ENCODE measurements at places on chromosomes 12 and 14.

GRCh38 chr12:122227341-122227740, 1.5 kb upstream of the DIABLO start:
- DNase-seq: peak; percentile 49

GRCh38 chr12:89217472-89217871, 134.8 kb downstream of the DUSP6 start:
- no peak for DNase-seq

DNA sequence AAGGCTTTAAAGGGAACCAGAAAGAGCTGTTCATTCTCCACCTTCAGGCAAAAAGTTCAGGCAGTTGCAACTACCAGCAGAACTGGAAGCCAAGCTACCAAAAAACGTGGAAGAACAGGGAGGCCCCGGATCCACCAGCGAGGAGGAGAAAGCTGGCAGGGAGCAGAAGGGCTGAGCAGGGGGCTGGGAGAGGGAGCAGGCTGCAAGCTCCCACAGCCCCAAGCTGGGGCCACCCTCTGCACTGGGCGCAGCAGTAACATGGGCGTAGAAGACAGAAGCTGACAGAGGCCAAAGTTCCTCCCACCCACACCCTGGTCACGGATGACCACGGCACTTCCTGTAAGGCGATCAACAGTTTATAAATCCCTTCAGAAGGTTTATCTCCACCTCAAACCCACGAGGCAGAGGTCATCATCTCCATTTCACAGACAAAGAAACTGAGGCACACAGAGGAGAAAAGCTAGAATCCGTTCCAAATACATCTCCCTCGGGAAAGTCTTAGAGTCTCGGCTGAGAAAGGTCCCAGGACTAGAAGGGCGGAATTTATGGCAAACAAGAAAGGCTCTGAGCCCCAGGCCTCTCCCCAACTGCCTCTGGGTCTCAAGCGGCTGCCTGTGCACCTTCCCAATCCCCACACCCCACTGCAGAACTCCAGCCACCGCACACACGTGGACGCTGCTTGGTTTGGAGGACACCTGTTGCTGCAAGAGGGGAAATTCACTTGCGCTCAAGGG, 1.8 kb downstream of the CCDC85C start:
- DNase-seq: no peak

- no peak for DNase-seq
Observed at GRCh38 chr14:72790887-72791566, 102.9 kb downstream of the DPF3 start.

DNA sequence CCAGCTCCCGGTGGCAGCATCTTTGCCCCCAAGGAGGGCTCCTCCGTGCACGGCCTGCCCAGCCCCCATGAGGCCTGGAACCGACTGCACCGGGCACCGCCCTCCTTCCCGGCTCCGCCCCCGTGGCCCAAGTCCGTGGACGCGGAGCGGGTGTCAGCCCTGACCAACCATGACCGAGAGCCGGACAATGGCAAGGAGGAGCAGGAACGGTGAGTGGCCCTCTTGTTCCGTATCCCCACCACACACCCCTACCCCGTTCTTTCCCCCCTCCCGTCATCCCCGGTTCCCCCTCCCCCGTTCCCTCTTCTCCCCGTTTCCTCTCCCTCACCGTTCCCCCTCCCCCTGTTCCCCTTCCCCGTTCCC, 28.3 kb downstream of the LRCOL1 start:
- no peak for DNase-seq

DNA sequence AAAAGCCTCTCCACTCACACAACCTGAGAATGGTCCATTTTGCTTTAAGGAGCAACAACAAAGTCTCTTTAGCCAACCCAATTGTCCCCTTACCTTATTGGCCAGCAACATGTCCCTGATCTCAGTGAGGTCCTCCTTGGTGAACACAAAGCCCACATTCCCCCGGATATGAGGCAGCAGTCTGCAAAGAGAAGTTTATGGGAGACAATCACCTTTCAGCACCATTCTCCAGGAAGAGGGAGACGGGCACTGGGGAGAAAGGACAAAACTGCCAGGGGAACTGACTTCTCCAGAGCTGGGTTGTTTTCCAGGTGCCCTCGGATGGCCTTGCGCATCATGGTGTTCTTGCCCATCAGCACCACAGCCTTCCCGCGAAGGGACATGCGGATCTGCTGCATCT, 1.9 kb downstream of the RPLP0 start:
- no peak for DNase-seq

DNA sequence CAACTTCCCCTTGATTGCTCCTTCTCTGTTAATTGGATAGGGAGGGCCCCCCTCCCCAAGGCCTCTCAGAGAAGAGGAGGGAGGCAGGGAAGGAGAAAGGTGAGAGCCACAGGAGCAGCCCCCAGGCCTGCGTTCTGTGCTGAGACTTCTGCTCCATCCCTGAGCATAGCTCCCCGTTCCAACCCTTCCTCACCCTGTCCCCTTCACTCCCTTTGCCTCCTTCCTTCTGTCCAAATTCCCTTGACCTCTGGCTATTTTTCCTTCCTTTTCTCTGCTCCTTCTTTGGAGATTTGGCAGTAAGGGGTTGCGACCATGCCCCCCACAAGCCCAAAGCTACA, 788 bp upstream of the ASIC1 start:
- no peak for DNase-seq

DNA sequence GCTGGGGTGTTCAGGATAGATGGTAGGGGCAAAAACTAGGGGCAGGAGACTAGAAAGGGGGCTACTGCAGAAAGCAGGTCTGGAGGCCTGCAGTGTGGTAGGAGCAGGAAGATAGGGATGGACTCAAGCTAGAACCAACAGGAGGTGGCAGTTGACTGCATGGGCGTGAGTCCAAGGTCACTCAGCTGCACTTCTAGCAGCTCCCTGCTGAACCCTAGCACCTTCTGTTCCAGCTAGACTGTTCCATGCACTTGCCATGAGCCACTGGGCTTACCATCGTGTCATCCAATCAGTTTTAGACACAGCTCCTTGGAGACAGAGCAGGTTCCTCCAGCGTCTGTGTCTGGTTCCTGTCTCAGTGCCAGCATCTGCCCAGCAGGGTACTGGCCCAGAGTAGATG, 11.3 kb upstream of the KRT8 start:
- no peak for DNase-seq

DNA sequence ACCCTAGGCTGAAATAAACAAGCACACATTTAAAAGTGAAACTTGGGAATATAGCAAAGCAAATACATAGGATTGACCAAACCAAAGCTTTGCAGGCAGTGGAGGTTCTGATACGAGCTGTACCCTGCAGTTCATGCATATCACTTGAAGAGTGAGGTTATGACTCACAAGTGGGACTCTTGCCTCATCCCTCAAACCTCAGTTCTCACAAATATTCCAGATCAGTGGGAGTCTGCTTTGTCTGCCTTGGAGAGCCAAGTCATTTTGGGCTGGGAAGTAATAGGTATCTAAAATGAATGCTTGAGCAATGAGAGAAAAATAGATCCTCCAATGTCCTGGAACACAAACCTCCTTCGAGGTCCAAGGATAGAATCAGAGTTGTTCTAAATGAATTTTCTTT, 116.4 kb downstream of the LRIG3 start:
- DNase-seq: no peak

GRCh38 chr14:93200553-93200952, 6.3 kb downstream of the GON7 start:
- DNase-seq: no peak

- no peak for DNase-seq
Observed at GRCh38 chr14:83425706-83426105, 1892.1 kb upstream of the SEL1L start.

GRCh38 chr12:111271674-111272418, 97.0 kb downstream of the PHETA1 start:
- no peak for DNase-seq

DNA sequence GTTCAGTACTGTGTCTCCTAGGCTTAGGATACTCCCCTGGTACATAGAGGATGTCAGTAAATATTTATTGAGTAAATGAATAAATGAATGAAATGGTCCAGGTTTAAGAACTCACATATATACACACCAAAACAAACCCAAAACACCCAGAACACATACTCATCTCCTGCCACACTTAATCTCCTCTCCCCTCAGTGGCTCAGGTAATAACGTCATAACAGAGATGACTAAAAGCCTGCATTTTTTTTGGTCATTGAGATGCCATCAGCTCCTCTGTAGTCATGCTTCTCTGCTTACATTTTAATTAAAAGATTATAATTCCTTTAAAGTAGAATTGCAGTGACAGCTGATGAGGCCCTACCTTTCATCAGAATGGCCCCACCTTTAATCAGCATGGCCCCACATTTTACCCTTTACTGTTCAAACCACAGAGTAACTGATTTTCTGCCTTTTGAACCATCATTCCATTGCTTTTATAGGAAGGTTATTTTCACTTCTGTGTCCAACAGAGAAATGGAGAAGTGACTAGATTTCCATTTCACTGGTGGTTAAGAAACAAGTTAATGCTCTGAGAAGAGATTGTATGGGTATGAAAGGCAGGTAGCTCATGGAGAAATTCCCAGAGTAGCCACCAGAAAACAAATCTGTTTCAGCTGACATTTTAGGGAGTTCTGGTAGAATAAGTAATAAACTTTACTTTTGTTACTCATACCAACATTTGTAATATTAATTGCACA, 193.4 kb upstream of the ATP2B1 start:
- DNase-seq: no peak

- DNase-seq: no peak
Observed at GRCh38 chr12:110039085-110039807, 9.1 kb downstream of the C12orf76 start.

DNA sequence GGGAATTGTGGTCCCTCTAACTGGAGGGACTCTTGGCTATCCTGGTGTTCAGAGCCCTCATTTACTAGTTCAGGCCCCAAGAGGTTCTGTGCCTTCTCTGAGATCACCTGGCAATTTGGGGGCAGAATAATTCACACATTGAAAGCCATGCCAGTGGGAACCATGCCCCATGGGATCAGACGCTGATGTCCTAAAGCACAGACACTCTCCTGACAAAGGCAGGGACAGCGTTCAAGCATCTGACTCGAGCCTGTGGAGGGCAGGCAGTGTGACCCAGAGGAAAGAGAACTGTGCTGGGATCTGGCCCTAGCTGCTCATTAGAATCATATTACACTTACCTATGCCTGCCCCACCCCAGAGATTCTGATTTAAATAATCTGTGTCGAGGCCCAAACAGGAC, 2.4 kb upstream of the ASB2 start:
- no peak for DNase-seq

DNA sequence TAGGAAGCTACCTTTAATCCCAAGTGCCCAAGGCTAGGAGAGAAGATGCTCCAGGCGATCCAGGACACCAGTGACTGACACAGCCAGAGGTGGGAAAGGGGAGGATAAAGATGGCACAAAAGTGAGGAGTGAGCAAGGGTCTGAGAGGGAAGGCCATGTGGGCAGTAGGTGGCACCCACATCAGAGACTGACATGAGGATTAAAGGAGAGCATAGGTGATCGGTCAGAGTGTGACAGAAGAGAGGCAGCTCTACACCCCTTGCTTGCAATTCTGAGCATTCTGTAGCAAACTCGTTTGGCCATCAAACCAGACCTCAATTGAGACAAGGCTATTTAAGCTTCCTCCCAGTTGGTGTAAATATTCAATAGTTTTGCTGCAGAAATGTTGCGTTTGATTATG, 724 bp upstream of the CD27 start:
- DNase-seq: no peak

DNA sequence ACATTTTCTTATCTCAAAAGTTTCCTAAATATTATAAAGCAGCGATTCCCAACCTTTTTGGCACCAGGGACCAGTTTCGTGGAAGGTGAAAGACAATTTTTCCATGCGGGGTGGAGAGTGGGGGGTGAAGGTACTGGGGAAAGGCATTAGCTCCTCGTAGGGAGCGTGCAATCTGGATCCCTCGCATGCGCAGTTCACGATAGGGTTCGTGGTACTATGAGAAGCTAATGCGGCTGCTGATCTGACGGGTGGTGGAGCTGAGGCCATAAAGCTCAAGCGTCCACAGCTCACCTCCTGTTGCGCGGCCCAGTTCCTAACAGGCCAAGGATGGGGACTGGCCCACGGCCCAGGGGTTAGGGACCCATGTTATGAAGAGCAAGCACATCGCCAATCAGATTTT, 29.9 kb downstream of the NEUROD4 start:
- no peak for DNase-seq

GRCh38 chr14:21505012-21505553, 6.1 kb downstream of the METTL3 start:
- DNase-seq: no peak

DNA sequence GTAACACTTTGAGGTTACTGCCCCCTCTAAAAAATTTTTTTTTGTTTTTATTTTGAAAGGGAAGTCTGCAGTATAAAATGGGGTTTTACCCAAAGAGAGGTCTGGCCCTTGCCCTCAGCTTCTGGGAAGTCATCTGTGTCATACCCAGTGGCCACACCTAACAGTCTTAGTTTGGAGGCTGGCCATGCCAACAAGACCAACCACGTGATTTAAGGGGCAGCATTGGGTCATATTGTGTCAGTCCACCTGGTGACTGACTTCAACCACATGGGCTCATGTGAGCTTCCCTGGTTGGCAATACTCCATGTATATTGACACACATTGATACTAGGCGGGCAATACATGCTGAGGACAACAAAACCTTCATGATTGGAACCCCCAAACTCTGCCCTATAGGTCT, 173.9 kb downstream of the GXYLT1 start:
- no peak for DNase-seq

- DNase-seq: no peak
Observed at GRCh38 chr12:117360551-117361346, 677 bp downstream of the NOS1 start.

- peak; percentile 67 for DNase-seq
Observed at GRCh38 chr14:106518054-106518943, 991.9 kb downstream of the TMEM121 start.

DNA sequence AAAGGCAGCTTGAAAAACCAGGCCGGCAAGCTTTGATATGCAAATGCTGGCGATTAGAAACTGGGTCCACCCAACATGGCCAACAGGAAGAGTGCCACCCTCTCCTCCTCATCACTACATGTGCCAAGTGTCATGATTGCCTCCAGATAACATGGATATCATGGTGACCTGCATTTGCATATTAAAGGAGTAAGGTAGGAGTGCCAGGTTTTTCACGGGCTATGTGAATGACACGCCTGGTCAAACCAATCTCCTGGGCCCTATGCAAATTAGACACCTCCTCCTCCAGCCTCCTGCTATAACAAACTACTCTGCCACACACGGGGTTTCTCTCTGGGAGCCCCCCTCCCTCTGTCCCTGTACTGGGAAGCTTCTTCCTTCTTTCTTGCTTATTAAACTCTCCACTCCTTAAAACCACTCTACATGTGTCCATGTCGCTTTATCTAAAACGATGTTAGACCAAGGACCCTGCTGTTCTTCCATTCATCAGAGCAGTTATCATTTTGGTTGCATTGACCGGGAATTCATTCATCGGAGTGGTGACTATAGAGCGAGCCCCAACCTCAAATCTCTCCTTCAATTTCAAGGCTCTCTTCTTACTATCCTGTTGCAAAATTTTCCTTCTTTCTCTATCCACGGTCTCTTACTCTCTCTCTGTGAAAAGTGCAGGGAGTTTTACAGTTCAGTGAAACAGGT, 27.5 kb downstream of the APOBEC1 start:
- no peak for DNase-seq

Data from stimulated activated CD8-positive, alpha-beta memory T cell treated with anti-CD3 and anti-CD28 coated beads, Interleukin-7, amount 100 ng/mL, for 48 hours (primary cell).